Stimulated activated CD4-positive, alpha-beta T cell treated with anti-CD3 and anti-CD28 coated beads, Interleukin-4, amount 100 ng/mL, for 48 hours (primary cell): ENCODE measurements at places on chromosomes 16 and 17.

DNA sequence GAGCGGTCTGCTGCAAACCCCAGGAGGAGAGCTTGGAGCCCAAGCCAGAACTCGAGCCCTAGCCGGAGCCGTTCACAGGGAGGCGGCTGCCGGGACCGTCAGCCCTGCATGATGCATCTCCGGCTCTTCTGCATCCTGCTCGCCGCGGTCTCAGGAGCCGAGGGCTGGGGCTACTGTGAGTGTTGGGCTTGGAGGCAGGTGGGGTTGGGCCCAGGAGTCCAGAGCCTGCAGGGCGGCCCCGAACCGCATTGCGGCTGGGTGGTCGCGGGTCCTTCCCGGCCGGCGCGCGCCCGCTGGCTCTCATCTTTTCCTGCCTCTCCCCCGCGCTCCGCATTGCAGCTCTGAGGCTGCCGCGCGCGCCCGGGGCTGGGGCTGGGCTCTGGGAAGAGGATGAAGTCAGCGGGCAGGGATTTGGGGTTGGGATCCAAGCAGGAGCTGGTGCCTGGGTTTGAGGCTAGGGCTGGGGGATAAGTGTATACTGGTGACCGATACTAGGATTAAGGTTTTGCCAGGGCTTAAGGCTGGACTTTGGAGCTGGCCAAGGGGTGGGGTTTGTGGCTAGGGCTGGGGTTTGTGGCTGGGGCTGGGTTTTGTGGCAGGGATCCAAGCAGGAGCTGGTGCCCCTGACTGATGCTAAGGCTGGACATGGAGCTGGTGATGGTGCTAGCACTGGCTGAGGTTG, 532 bp downstream of the CNTNAP1 start:
- no peak for DNase-seq

- no peak for DNase-seq
These were observed at the start of gene USH1G for GRCh38 chr17:74922694-74923537. Gene USH1G (minus strand): TSS chr17:74923255. CDS start chr17:74923073, 182 bp downstream.

DNA sequence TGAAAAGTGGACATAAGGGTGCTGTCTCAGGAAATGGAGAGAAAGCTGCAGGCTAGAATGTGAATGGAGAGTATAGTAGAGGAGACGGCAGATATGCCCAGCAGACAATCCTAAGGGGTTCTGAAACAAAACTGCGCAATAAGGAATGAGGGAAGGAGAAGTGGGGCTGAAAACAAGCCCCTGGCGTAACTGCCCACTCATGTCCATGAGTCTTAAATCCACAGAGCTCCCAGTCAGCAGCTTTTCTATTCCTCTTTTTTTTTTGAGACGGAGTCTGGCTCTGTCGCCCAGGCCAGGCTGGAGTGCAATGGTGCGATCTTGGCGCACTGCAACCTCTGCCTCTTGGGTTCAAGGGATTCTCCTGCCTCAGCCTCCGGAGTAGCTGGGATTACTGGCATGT, 5.9 kb downstream of the STRADA start:
- DNase-seq: no peak

DNA sequence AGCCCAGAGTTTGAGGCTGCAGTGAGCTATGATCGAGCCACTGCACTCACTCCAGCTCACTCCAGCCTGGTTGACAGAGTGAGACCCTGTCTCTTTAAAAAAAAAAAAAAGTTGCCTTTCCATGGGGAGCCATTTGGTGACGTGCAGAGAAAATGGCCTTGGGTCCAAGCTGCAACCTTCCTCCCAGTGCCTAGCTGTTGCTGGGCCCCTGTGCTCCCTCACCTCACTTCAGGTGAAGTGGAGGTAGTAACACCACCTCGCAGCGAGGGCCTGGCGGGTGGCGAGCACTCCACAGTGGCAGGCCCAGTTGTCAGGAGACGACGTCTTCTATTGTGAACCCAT, 17.4 kb downstream of the SYT17 start:
- no peak for DNase-seq

DNA sequence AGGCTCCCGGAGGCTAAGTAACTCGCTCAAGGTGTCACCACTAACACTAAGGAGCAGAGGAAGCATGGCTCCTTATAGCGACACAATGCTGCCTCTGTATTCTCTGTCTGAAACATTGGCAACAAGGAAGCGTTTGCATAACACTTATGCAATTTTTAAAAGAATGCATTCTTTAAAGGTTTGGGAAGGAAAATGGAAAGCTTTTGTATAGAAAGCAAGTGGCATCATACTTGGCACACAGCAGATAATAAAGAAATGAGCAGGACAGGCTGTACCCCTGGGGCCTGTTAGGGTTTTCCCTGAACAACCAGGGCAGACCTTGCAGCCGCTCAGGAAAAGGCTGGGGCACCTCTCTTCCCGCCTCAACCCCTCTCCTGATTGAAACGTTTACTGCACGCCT, 36.9 kb downstream of the PPL start:
- no peak for DNase-seq

GRCh38 chr17:9666461-9667050, 21.2 kb downstream of the USP43 start:
- no peak for DNase-seq

DNA sequence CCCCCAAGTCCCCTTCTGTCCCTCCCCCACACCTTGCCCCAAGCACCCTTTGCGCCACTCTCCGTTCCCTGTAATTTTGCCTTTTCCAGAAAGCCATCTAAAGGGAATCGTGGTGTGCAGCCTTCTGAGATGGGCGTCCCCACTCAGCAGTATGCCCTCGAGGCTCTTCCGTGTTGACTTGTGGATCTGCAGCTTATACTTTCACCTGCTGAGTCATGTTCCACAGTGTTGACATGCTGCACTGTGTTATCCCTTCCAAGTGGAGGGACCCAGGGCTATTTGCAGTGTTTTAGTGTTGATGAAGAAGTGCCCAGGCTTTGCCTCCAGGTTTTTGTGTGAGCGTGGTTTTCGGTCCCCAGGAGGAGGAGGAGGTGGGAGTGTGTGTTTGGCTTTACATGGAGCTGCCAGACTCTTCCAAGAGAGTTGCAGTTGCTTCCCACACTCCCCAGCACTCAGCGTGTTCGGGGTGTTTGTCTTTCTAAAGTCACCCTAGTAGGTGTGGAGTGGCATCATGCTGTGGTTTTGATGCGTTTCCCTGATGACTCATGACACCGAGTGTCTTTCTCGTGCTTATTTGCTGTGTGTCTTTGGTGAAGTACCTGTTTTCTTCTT, 32.1 kb upstream of the JPT2 start:
- peak; percentile 23 for DNase-seq

DNA sequence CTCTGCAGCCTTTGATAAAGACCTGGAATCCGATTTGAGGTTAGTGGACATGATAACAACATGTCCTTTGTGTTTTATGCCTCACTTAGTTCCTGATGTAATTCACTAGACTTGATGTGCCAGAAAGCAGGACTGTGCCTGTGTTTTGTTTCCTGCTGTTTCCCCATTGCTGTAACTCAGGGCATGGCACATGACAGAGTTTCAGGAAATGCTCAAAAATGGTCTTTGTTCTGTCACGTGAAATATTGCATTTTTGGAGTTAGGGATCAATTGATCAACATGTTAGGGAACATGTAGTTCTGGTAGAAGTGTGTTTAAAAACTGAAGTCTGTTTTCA, 32.8 kb downstream of the DHX38 start:
- DNase-seq: no peak
